ENCODE measurements at places on chromosomes 3 and 15.

DNA sequence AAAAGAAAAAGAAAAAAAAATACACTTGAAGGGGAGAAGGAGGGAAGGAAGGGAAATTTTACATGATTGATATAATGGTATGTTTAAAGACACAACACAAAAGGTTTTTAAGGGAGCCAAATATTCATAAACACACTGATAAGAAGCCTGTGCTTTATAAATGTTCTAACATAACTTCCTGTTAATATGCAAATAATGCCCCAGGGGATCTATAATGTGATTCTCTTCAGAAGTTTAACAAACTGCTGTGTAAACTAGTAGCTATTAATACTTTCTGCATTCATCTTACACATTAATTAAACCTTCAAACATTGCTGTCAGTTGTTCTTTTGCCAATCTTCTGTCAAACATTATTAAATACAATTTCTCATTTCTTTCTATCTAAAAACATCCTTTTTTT lies 231.6 kb downstream of the TJP1 start:
- no peak for DNase-seq

- DNase-seq, result no peak
Measured at GRCh38 chr3:156519758-156520162, 35.2 kb downstream of the SSR3 start.

DNA sequence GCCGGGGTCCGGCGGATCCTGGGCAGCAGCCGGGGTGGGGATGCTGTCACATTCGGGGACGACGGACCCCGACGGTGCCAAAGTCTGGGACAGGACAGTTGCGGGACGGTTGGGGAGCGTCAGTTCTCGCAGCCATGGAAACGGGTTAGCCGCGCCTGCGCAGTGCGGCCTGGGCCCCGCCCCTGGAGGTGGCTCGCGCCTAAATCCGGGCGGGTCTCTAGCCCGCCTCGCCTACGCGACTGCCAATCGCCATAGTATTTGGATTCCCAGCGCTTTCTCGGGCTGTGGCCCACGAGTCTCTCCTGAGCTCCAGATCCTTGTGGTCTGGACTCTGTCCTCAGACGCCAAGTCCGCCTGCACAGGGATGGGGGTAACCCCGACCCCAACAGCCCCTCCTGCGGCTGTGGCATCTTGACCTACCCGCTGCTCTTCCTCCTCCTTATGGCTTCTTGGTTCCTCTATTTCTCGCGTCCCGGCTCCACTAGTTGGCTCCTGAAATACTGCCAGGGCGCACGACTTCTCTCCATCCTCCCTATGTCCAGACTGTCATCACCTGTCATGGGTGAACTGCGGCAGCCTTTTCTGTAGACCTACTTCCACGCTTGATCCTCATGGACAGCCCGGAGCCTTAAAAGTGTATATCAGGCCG lies at the start of gene ZMYND10:
TSS of gene ZMYND10 (minus strand) at position 147 of the 649 bp plus-strand sequence. CDS start 153 bp downstream, outside the sequence.
- no peak for DNase-seq

- DNase-seq, result no peak
Measured at GRCh38 chr3:185152410-185153170, at the start of gene C3orf70. C3orf70 (minus strand) TSS chr3:185153060; CDS start chr3:185152823, 237 bp downstream.

DNA sequence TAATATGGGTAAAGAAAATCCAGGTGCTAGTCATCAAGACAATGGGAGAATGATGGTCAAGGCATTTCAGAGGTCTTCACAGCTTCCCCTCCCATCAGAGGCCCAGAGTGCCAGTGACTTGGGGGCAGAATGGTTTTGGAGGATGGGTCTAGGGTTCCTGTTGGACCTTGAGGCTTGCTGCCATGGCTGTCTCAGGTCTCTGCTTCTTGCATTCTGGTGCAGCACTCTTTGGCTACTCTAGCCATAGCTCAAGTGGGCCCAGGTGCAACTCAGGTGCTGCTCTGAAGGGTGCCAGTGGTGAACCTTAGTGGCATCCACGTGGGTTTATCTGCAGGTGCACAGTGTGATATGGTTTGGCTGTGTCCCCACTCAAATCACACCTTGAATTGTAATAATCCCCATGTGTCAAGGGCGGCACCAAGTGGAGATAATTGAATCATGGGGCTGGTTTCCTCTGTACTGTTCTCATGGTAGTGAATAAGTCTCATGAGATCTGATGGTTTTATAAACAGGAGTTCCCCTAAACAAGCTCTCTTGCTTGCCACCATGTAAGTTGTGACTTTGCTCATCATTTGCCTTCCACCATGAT lies 48.5 kb upstream of the PEX5L start:
- DNase-seq, result no peak

- DNase-seq, result no peak
Measured at GRCh38 chr15:55574096-55574495, 14.0 kb downstream of the PYGO1 start.

DNA sequence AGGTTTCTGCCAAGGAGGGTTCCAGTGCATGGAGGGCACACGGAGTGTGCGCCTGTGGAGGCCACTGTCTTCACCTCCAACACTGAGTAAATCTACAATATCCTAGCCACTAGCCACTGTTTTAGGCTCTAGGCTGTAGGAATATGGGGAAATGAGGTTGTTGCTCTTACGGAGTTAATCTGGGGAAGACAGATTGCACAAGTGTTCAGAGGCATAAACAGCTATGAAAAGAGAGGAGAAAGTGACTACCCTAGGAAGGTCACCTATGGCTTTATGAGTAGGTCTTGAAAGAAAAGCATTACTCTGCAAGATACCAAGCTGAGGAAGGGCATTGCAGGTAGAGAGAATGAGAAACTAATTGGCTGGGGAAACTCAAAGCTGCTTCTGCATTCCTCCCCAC lies 85.7 kb downstream of the CYP19A1 start:
- no peak for DNase-seq

- no peak for DNase-seq
Measured at GRCh38 chr15:101625184-101625583, 27.0 kb downstream of the TM2D3 start.

DNA sequence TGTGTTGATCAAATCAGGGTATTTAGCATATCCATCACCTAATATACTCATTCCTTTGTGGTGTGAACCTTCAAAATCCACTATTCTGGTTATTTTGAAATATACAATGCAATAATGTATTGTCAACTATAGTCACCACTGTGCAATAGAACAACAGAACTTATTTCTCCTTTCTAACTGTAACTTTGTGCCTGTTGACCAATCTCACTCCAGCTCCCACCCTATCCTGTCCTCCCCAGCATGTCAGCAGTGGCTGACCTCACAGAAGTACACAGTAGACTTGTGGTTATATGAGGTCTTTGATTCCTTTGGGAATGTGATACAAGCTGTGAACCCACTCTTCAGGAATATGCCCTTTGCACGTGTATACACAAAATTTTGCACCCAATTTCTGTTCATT lies 64.2 kb downstream of the ECT2 start:
- DNase-seq, result no peak

DNA sequence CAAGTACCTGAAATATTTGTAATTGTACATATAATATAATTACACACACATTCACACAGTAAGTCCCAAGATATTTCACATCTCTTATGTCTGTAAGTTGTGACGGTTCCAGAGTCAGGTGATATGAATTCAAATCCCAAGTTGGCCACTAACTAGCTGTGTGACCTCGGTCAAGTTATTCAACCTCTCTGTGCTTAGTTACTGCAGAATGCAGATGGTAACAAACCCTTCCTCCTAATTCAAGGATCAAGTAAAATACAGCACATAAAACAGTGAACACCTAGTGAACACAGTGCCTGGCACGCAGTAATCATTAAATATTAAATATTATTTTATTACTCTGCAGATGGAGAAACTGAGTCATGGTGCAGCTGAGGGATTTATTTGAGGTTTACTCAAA lies 6.9 kb downstream of the PRICKLE2 start:
- no peak for DNase-seq

- no peak for DNase-seq
Measured at GRCh38 chr15:31970007-31970406, 60.3 kb upstream of the CHRNA7 start.

Data from tibial nerve (tissue), 4 donors.